ENCODE measurements at places on chromosomes 1 and 21.

- peak; percentile 56 for DNase-seq
Observed at GRCh38 chr1:39387452-39387851, 104.0 kb upstream of the BMP8A start.

- no peak for DNase-seq
Observed at GRCh38 chr1:156283521-156283920, 604 bp upstream of the TMEM79 start.

DNA sequence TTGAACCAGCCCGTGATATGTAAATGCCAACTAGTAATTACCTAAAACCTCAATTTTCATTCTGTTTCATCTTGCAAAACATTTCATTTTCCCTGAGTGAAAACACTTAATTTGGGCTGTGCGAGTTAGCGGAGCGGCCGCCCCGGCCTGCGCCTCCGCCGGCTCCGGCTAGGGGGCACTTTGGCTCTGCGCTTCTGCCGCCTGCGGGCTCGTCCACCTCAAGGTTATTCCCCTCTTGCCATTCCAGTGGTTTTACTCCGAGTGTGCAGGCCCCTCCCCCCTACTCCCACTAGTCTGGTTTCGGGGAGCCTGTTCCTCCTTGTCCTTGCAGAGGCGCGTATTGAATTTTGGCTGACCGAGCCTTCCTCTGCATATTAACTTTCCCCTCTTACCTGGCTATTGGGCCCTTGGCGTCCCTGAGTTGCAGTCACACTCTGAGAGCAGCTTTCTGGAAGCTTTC, 55.6 kb downstream of the PEX14 start:
- peak; percentile 69 for DNase-seq

DNA sequence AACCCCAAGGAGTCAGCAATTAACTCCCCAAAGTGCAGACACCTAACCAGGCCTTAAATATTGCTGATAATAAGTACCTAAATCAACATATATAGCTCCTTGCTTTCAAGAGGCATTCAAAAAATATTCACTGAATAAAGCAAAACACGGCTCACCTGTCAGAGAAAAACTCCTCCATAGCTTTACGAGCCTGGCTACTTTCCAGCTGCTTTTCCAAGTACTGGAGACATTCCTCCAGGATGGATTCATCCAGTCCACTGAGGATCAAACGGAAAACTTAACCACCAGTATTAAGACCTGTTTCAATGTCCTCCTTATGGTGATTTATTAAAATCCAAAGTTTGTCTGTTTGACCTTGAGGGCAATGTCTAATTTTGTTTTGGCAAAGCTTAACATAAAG, 44.6 kb downstream of the UBR4 start:
- no peak for DNase-seq

- no peak for DNase-seq
Observed at GRCh38 chr1:82830690-82831380, 1030.1 kb downstream of the ADGRL2 start.

DNA sequence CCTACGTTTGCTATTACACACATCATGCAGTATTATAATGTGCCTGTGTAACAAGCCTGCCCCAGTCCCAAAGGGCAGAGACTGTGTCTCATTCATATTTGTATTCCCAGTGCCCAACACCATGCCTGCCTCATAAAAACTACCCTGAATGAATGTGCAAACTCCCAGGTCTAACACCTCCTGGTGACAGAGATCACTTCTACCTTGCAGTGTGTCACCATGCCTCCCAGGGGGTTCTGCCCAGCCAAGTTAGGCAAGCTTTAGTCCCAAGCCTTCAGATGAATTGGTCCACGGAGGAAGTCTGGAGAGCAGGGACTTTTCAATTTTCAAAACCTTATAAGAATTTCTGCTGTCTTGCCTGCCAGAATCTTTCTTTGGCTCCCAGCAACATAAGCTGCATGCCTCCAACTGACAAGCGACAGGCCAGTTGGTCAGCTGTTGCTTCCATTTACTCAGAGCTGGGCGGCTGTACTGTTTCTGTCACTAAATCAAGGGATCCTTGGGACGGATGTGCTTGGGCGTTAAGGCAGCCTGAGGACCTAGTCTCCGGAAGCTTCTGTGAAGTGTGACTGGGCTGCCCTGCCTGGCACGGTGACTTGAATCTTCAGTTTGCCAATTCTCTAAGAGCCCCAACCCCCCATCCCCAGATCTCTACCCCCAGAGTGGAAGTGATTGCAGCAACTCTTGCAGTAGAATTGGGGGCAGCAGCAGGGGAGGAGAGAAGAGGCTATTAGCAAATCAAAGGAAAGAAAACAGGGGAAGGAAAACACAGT, 1.2 kb downstream of the RXRG start:
- DNase-seq, result no peak

DNA sequence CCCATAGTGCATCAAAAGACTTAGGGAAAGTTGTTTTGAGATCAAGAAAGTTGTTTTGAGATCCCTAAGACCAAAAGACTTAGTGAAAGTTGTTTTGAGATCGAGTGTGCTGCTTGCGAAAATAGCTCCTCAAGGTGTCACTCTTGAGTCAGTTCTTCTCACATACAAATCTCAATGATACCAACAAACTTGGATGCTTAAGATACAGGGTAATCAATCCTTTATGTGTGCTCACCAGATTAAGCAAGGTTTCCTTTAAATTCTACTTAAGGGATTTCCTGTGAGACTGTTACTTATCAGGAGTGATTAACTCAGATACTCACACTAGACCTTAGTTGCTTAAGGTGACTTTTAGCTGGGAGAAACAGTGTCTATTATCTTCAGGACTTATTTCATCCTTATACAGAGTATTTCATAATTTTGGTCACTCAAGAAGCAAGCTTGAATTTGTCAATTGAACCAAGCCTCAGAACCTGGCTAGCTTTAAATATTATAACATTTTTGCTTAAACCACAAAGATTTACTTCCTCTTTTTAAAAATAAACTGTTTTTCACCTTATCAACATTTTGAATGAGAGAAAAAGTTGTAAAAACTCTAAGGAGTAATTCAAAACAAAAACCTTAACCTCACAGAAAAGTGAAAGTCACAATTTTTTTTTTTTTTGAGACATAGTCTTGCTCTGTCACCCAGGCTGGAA, 8.0 kb upstream of the RLF start:
- peak; percentile 73 for DNase-seq

GRCh38 chr1:117001254-117001927, at the start of gene CD101:
CD101 (plus strand) TSS chr1:117001760; CDS start chr1:117001818, 58 bp downstream.
- DNase-seq, result no peak

DNA sequence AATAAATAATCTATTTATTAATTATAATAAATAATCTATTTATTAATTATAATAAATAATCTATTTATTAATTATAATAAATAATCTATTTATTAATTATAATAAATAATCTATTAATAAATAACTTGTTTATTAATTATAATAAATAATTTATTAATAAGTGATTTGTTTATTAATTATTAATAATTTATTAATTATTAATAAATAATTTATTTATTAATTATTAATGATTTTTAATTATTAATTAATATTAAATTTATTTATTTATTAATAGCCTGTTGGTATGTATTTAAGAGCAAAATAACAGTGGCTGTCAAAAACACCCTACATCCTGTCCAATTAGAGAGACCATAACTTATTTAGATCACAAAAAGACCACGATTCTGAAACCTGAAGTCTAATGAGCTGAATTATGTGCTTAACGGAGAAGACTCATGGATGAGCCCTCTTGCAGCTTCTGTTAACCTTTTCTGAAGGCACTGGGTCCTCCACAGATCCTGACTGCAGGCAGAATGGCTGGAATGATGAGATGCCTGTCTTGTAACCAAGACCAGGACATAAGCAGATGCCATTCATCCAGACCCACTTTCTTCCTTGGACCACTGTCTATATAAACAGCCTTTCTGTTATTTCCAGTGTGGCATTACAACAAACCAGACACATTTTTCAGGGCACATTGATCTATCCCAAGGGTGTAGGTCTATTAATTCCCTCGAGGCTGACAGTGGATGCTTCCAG, 134.2 kb downstream of the SETD4 start:
- no peak for DNase-seq

DNA sequence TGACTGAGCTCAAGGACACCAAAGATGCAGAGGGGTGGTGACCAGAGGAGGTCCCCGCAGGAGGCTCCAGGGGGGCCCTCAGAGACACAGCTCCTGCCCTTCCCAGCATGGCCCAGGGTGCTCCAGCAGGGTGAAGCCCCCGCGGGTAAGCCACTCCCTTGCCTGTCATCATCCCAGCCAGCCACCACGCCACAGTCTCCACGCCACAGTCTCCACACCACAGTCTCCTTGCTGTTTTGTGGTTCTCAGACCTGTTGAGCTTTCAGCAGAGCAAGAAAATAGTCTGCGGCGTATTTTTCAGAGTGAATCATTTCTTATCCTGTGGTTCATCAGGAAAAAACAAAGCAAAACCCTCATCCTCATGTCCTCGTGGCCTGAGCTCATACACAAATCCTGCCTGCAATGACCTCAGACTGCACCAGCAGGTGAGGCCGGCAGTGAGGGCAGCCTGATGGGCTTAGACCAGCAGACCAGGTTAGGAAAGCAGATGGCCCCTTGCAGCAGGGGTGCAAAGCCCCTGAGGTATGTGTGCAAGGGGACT, 25.7 kb upstream of the ABCG1 start:
- DNase-seq, result no peak

DNA sequence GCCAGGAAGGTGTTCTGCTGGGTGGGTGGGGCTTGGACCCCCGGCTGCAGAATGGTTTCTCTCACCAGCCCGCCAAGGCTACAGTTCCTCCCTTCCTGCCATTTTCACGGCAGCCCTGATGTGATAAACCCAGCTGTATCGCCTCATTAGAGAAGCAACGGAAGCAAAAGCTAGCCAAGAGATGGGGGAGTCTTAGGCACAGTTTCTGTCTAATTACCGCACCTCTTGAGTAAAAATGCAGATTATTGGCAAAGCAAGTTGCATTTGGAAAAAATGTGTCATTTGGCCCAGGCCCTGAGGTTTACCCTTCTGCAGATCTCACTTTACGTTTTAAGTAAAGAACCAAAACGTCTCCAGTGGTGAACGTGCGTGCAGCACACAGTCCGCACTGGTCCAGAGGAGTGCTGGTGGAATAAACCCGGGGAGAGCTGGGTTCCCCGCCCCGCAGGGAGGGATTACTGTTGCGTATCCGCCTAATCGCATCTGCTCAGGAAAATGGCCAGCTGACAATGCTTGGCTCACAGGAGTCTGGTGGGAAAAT, 109.9 kb downstream of the GALNT2 start:
- no peak for DNase-seq

GRCh38 chr1:30845904-30846290, 62.7 kb downstream of the SDC3 start:
- DNase-seq, result no peak
